ENCODE measurements at places on chromosomes 4 and X.

DNA sequence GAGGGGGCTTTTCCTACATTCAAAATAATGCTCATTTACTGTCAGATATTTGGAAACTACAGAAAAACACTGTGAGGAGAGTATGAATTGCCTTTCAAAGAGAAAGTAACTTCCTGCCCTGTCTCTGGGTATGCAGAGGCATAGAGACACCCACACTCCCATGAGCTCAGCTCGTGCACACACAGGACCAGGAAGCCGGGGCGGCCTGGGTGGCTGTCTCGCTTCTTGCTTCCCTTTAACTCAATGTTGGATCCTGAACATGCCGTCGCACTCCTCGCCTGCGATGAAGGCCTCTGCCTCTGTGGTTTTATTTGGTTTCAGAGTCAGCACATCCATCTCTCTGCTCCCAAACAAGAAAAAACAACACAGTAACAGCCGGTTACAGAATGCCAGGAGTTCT is 40.1 kb upstream of the GPR78 start:
- DNase-seq: no peak

DNA sequence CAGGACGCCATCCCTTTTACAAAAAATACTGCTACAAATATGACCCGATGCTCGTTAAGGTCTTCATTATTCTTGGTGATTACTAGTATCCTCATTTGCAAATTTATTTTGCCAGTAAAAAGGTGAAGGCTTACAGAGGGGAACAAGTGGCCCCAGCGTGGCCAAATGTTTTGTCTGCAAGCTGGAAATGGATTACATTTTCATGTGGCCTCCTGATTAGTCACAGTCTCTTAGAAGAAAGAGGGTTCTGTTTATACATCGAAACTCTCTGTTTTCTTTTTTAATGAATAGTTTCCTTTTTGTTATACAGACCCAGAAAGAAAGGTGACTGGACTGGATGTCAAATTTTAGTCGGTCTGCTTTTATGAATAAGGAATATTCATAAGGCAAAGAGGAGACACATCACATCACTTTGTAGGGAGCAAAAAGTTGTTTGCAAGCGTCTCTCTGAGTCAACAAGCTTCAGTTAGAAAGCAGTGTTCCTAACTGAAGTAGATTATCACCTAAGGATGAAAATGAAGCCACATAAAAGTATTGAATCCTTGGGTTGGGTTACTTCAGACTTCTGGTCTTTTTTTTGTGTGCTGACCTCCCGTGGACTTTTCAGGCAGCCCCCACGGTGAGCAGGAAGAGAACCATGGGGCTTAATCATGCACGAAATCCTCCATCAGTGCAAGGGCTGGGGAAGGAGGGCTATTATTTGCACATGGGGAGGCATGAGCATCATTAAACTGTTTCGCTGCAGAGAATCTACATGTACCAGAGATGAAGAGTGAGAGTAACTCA is 125.6 kb downstream of the ARSF start:
- no peak for DNase-seq

- DNase-seq: no peak
These were observed 734 bp upstream of the GALNT7 start for GRCh38 chr4:173167758-173168395.

GRCh38 chr4:47913330-47913729 is 1.1 kb downstream of the NFXL1 start:
- DNase-seq: no peak

DNA sequence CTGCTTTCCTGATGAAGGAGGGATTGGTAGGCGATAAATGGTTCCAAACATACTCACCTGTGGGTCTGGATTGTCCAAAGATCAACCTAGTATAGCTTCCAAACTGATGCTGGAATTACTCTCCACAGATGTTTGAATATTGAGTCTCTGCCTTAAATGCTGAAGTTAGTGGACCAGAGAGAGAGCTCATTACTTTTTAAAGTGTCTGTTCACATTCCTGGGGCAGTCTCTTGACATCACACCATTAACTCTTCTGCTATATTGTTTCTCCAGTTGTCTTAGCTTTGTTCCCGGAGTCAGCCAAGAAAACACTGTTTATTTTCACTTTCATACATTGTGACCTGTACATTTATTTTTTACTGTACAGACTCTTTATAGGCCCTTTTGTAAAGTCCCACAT is 35.4 kb downstream of the ARHGEF38 start:
- no peak for DNase-seq

- no peak for DNase-seq
These were observed 7.2 kb downstream of the PDHA1 start for GRCh38 chrX:19350941-19351384.

DNA sequence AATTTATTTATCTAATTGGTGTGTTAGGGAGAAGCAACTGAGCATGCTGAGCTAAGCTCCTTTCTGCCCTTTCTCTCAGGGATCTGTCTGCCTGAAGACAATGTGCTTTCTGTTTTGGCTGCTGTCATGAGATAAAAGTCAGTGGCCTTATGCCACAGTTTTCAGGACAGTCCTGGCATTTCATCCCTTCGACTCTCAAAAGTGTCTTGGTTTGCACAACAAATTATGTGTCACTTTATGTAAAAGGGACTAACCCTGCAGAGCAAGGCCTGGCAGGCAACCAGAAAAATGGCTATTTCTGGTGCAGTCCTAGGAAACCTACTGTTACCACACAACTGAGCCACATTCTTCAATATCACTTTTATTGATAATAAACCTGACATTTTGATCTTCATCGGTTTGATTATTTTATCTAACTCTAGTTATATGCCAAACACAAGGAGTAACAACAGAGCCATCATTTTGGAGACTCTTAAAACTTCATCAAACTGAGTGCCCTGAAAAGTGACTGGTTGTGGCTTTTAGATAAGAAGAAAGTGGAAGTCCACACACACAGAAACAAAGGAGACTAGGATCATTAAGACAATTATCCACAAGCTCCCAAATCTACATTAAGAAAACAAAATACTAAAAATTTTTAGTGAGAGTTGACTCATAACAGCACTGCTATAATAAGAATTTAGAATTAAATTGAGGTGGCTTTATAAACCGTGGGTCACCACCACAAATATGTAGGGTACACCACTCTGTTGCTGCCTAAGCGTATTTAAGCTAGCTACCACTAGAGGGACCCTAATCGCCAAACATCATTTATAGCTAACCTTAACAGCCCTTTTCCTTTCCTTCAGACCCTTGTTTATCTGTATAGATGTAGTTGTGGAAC is 95.9 kb upstream of the PTPN13 start:
- peak; percentile 61 for DNase-seq

GRCh38 chr4:16914208-16914607 is 15.8 kb upstream of the LDB2 start:
- no peak for DNase-seq

- DNase-seq: no peak
These were observed 34.9 kb downstream of the STX18 start for GRCh38 chr4:4506961-4507360.

DNA sequence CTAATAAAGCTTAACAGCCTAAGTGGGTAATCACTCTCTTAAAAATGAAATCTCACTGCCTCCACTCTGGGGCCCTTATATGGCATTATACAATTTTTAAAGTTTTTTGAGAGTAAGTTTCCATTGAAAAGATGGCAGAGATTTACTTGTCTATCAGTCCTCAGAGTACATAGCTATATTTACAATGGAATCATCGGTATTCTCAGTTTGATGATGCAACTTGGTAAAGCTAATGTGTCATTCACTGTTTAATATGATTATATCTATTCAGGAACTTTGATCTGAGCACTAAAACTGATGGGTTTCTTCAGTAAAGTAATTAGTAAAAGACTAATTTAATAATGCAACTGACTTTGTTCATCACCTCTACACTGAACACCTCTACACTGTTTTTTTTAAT is 51.6 kb downstream of the CT47B1 start:
- no peak for DNase-seq

GRCh38 chrX:49155243-49155899 is 7.2 kb upstream of the MAGIX start:
- peak; percentile 42 for DNase-seq

DNA sequence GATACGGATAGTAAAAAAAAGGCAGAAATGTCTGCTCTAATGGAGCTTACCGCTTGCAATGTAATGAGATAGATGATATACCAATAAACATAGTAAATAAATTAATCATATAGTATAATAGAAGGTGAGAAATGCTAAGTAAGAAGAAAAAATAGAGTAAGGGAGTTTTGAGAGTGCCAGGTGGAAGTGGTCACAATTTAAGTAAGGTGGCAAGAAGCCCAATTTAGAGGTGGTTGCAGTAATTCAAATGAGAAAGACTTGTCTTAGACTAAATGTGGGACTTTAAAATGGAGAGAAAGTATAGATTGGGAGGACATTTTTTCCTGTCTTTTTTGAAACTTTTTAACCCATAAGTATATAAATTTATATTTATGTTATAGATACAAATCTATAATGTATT is 26.0 kb downstream of the TBC1D19 start:
- no peak for DNase-seq

DNA sequence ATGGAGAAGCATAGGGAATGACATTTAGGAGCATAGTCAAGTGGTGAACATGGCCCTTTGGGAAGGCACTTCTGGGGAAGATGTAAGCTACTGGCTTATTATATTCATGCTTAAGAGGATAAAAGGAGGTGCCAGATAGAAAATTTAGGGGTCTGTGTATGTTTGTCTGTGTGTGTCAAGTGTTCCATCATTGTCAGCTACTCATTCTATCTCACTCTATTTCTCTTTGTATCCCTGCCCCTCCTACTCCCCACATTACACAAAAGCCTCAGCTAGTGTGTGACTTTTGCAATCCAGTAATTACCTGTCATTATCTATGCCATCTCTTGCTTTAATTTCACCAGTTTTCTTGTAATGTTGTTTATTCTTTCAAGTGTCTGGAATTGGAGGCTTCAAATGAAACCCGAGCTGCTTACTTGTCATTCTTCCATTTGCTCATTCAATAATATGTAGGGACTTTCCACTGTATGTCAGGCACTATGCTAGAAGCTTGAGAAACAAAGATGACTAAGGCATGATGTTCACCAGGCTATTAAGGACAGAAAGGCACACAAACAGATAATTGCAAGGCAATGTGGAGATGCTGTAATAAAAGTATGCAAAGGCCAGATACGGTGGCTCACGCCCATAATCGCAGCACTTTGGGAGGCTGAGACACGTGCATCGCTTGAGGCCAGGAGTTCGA is 229.8 kb upstream of the TEX13C start:
- DNase-seq: no peak

- DNase-seq: no peak
These were observed 122.4 kb upstream of the NAP1L5 start for GRCh38 chr4:88819818-88820697.

DNA sequence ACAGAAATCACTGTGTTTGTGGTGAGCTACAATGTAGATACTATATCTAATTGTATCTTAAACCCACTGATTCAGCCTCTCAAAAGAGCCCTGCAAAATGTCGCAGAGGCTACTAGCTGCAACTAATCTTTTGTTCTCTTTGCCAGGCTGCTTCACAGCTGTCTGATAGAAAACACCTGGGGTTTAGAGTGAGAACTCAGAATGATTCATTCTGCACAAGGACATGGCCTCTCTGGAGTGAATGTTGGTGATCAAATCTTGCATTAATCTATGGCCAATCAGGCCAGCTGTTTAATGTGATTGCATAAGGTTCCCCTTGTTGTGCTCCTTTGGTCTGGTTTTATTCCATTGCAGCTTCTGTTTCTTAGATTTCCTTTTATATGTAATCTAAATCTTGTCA is 100.3 kb downstream of the EMCN start:
- DNase-seq: no peak

DNA sequence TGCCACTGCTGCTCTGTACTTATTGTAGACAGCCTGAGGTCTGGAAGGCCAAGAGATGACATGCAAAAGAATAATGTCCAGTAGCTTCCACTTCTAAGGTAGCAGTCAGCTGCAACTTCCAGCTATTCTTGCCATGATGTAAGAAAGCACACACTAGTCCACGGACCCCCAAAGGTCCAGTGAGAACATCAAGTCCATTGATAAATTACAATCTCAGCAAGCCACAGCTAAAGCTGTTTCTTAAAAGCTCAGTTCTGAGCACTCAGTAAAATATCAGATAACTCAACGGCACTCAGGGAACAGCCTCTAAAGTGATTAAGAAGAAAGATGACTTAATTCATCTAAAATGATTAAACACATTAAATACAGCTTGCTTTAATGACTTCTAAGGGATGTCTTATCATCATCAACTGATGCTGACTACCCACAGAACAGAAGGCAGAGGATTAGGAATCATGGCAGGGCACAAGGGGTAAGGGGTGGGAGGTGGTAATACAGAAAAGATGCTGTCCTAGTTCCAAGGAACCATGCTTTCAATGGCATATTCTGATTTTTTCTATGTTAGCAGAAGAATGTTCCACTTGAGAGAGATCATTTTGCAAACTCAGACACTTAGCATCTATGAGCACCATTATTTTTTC is 99.1 kb upstream of the CBR4 start:
- DNase-seq: no peak

GRCh38 chrX:13828392-13828791 is 11.5 kb upstream of the GPM6B start:
- DNase-seq: no peak

DNA sequence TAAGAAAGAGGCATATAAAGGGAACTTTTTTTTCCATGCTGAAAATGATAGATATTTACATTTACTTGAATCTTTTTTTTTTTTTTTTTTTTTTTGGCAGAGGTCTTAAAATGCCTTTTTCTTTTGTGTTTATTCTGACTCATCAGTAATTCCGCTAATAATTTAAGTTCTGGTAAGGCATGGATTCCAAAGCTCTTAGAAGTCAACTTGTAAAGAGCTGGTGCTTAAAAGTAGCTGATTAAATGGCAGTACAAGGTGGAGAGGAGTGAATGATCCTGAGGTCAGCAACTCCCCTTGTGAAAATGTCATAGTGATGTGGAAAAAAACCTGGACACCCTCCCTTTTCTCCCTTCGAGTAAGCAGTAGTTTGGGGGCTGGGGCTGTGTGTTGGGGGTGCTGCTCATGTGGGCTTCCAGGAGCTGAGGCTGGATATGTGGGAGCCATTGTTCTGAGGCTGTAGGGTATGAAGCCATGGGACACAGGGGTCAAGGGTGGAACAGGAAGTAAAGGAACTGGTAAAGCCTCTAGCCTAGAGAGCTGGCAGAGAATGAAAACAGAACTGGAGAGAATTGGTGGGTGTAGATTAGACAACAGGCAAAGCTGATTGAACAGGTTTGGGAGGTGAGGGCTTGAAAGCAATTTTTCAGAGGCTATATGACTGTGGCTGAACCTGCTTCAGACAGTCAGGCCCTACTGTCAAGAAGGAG is 41.0 kb upstream of the PITX2 start:
- peak; percentile 15 for DNase-seq

Data from astrocyte of the cerebellum (primary cell).